ENCODE measurements at places on chromosomes 11 and 22. TPM values are rescaled to one million over a fixed set of nuclear protein-coding genes. Genes with fewer than 3 reads are reported as not detected.

OR52E6 gene
- not detected for total RNA-seq

DCDC1 gene
- not detected for total RNA-seq

MFNG gene
- 14.1 TPM for total RNA-seq

SYCE3 gene
- total RNA-seq = not detected

OOSP3 gene
- total RNA-seq = not detected

MS4A7 gene
- total RNA-seq = 35.5 TPM

MS4A6A gene
- total RNA-seq = 99.0 TPM

POLD3 gene
- 7.5 TPM for total RNA-seq

TPBGL gene
- not detected for total RNA-seq

OVOL1 gene
- total RNA-seq = not detected

NLRP14 gene
- total RNA-seq = not detected

KRTAP5-9 gene
- total RNA-seq = not detected

DNA sequence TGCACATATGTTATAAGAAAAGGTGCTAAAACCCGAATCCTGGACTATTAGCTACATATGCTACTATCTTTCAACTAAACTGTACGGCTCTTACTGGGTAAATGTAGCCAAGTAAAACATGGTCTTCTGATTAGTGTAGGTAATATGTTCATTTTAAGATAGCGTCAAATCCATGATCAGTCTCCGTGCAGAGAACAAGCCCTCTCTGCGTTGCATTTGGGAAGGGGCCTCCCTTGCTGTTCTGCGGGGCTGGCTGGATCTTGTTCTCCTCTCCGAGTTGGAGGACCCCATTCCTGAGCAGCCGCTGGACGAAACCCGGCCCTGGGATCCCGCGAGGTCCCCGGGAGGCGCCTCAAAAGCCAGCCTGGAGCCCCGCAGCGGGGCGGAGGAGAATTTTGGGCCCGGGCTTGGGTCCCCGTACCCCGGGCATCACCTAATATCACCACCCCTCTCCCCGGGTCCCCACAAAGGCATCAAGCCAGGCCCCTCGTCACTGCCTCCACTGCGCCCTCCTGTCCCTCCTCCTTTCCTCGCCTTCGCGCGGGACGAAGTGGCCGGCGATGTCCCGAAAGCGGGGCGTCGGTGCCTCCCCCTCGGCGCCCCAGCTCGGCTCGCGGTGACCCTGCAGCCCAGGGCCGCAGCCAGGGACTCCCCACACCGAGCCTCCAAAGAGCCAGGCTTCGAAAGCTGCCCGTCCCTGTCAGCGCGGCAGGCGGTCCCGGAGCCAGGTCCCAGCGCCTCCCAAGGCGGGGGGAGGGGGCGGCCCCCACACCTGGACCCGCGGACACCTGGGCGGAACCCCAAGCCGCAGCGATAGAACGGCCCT, 54.5 kb upstream of the FBXO3 start:
- DNase-seq = peak; percentile 59

DNA sequence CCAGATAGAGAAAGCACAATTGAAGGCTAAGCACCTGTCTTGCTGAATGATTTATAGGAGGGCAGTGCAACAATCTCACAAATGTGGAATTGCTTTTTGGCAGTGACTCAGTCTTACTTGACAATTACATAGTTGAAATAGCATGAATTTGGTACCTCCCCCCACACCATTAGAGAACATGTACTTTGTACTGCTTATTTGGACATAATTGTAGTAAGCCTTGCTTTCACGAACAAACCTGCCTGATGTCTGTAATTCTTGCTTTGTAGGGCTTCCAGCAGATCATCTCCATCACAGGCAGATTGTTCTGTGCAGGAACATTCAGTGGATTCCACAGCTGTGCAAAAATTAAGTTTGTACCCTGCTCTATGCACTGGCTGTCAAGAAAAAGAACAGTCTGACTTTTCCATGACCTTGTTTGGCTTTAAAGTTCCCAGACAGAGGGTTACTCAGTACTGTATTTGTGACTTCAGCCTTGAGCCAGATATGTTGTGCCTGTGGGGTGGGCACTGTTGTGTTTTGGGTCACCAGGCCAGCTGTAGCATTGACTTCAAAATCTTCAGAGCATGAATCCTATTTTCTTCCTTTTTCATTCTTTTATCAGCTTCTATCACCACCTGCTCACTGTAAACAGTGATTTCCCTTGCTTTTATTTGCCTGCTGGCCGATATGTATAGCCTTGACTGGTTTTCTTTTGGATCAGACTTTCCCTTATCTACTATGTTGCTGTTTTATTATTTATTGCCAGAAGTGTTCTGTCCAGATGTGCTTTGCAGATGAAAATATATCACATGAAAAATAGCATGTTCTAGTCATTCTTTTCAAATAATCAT, 941.0 kb upstream of the CHORDC1 start:
- no peak for DNase-seq

GRCh38 chr11:68271023-68271780, 571 bp downstream of the C11orf24 start:
- peak; percentile 73 for DNase-seq

DNA sequence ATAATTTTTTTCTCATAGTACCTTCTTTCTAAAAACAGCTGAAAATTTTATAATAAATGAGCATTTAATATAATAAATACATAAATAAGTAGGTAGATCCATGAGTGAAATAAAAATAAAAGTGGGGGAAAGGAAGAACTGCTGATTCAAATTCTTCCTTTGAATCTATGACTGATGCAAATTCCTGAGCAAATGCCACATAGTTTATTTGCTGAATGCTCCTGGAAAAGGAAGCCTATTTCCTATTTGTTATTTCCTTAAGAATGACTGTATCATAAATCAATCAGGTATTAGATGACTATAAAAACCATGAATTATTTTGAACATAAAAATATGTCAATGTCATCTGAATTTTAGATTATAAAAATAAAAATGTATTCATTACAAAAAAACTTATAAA, 16.6 kb downstream of the BTBD10 start:
- DNase-seq = no peak

DNA sequence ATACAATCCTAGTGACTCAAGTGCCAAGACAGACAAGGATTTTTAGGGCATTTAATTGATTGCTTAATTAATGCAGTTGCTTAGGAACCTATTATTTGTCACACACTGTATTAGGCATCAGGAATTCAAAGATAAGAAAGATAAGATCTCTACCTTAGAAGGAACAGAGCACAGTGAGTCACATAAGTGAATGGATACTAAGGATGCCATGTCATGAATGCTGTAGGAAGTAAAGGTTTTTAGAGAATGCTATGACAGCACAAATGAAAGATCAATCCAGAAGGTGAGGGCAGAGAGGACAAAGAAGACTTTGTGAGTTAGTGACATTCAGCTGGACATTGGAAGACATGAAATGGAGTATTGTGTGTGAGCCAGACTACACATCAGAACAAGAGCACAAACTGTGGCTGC, 147.9 kb upstream of the DDI1 start:
- DNase-seq = no peak

GRCh38 chr11:8290081-8290810, 26.6 kb upstream of the LMO1 start:
- no peak for DNase-seq

DNA sequence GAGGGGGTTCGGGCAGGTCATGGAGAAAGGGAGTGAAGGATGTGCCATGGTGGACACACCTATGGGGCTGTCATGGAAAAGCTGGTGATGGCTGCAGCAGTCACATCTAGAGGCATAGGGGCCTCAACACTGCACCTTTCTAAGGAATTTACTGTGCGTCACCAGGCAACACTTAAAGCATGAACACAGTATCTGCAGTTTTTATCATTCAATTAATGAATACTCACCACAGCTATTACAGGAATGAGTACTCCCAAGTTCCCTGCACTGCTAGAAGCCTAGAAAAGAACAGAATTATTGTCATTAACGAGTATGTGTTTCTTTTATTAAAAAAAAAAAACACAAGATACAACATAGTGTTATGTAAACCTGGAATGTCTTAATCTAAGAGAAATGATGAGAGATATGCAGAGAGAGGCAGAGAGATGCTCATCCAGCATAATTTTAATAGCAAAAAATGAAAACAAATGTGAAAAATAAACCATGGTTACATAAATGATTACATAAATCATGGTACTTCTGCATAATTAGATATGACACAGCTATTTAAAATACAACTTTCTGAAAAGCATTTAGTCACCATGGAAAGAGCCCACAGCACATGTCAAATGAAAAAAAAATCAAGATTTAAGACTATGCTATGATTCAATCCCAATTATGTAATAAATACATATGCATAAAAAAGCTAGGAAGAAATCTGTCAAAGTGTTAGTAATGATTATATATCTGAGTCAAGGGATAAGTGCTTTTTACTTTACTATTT, 19.2 kb downstream of the SERPIND1 start:
- no peak for DNase-seq

GRCh38 chr11:92383430-92383829, 158.8 kb downstream of the FAT3 start:
- DNase-seq = no peak

DNA sequence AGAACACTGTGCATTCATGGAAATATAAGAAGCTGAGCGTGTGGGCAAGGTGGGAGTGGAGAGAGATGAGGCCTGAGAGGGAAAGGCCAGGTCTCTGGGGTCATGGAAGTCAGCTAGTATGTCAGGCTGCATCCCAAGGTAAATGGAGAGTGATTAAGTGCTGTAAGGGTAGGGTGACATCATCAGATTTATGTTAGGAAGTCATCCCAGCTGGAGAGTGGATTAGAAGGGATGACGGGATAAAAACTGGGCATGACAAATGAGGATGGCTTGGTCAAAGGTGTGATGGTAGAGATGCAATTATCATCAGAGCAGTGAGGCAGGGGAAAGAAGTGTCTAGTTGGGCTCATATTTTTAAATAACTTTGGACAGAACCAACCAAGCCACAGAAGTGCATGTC, 3.5 kb upstream of the ENDOD1 start:
- no peak for DNase-seq

- no peak for DNase-seq
Measured at GRCh38 chr11:119434591-119435330, 11.8 kb upstream of the THY1 start.

DNA sequence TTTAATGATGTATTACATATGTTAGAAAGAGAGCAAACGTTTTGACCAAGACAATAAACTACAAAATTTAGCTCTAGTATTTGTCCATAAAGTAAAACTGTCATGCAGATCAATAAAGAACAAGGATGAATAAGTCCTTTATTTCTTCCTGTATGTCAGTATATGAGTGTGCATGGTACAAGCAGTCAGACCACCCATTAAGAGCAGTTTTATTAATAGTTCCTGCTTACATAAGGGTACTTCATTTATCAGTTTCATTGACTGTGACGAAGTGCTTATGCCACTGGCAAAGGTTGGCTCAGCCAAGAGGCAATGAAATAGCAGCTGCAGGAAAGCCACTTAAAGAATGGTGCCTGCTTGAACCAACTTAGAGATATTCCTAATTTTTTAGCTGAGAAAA, 913.0 kb upstream of the CNTN5 start:
- DNase-seq = peak; percentile 24

GRCh38 chr11:356610-357009, 12.7 kb upstream of the B4GALNT4 start:
- DNase-seq = no peak

DNA sequence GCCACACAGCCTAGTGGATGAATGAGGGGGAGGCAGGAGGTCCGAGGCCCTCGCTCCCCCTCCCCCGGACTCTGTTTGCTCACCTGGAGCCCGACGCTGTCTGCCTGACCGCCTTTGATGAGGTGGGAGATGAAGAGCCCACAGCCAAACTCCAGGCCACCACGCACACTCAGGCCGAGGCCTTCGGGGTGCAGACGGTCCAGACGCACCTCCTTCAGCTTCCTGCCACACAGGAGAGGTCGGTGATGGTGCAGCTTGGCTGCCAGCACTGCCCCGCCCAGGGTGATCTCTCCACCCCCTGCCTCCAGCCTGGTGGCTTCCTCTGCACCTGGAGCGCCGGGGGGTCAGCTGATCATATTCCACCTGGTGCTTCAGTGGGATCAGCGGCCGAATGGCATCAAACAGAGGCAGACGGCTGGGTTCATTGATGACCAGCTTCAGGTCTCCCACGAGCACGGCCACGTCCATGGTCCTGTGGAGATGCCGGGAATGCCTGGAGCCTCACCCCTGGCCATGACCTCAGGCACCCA, 13.1 kb downstream of the USH1C start:
- no peak for DNase-seq

DNA sequence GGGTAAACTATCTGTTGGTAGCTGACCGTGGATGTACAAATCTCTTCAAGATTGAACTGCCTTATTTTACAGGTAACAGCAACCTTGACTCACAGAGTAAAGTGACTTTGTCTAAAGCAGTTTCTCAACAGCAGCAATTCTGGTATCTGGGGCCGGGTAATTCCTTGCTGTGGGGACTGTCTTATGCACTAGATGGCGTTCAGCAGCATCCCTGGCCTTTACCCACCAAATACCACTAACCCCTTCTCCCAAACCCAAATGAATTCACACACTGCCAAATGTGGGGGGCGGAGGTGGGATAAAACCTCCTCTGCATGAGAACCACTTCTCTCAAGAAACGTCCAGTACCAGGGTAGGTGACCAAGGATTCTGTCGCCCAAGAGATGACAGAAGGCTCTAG, 1.7 kb upstream of the INCENP start:
- no peak for DNase-seq

GRCh38 chr11:9887472-9887871, 223.6 kb downstream of the SWAP70 start:
- no peak for DNase-seq

- DNase-seq = no peak
Measured at GRCh38 chr11:11374358-11375148, 21.5 kb upstream of the CSNK2A3 start.

DNA sequence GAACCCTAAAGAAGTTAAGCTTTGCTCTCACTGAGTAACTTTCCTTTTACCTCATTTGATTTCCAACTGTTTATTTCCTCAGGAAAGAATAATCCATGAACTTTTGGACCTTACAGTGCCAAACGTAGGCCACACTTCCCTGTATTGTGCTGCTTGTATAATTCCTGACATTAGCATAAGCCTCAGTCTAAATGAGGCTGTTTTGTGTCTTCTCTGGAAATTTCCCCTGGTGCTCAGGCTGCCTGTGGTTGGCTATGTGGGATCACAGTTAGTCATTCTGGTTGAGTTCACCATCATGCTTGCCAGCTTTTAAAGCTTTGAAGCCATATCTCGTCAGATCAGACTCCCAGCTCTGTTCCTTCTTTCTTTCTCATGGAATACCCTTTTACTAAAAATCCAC, 107.0 kb downstream of the FAM76B start:
- no peak for DNase-seq

GRCh38 chr11:84270466-84270865, 984.3 kb upstream of the CCDC90B start:
- no peak for DNase-seq

DNA sequence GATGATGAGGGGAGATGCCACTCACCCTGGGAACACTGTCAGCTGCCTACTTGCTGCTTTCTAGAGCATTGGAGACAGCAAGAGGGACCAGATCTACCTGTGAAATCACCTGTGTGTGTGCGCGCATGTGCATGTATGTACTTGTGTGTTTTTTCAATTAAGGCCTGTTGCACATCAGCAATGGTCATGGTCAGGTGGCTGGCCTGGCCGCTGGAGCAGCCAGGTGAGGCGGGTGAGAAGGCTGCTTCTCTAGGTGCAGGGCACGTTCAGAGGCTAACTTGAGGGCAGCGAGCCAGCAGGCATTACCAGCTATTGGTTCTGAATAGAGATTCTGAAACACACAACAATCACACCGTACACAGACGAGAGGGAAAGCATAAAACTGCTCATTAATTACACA, 65.1 kb downstream of the PARVG start:
- DNase-seq = no peak

- no peak for DNase-seq
Measured at GRCh38 chr11:106821291-106821690, 197.0 kb downstream of the GUCY1A2 start.

All from right cardiac atrium (tissue), 5 donors.